Kasumi-1 (cell line): ENCODE measurements at places on chromosomes 3 and 15.

- no peak for DNase-seq
Measured at GRCh38 chr15:56699743-56700142, 33.6 kb downstream of the ZNF280D start.

- DNase-seq, result no peak
Measured at GRCh38 chr3:69240651-69241568, 118.5 kb upstream of the LMOD3 start.

DNA sequence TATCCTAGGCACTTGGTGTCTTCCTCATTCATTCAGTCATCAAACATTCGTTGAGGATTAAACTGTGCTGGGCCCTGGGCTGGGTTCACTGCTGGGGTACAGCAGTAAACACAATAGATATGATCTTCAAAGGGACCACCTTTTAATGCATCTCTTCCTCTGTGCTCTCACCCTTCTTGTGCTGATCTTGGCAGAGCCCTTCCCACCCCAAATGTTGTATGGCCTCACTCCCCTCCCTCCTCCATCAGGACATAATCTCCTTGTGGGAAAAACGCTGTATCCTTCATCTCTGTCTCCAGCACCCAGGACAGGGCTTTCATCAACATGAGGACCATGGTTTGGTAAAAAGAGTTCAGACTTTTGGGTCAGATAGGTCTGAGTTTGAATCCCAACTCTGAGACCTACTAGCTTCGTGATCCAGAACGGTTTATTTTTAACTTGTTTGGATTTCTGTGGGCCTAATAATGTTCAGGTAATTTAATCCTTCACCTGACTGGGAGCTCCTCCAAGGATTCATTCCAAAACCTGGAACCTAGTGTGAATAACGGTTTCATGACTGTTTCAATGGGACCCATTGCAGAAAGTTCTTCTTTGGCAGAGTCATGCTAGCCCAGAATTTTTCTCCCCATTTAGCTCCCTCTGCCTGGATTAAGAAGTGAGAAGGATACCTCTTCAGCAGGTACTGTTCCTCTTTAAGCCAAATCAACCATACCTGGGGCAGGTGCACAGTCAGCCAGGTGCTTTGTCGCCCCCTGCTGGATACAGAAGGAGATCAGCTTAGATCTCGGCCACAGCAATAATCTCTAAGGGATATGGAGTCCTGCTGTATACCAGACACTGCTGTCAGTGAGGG lies 5.2 kb upstream of the WNT7A start:
- peak; percentile 20 for DNase-seq

- DNase-seq, result no peak
Measured at GRCh38 chr15:80099241-80099640, 39.8 kb downstream of the ZFAND6 start.

GRCh38 chr15:73340502-73341192 lies 28.1 kb downstream of the HCN4 start:
- no peak for DNase-seq

- no peak for DNase-seq
Measured at GRCh38 chr3:15148614-15149013, 49.7 kb upstream of the RBSN start.

DNA sequence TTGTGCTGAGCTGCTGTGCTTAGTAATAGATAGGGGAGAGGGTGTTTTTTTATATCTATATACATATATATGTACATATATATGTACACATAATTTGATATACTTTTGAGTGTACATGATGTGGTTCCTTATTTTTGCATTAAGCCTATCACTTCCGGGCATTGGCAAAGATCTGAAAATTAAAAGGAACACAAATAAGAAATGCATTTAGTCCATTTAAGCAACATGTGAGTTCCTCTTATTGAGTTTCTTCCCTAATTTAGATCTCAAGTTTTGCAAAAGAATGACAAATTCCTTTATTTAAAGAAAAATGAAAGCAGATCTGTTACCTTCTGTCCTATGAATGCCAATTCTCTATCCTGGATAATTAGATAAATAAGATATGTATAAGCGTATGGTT lies 435.1 kb downstream of the LPP start:
- peak; percentile 53 for DNase-seq

- DNase-seq, result no peak
Measured at GRCh38 chr15:33111041-33111451, 83.5 kb downstream of the FMN1 start.

GRCh38 chr3:174409086-174409743 lies 449.9 kb upstream of the NAALADL2 start:
- no peak for DNase-seq

DNA sequence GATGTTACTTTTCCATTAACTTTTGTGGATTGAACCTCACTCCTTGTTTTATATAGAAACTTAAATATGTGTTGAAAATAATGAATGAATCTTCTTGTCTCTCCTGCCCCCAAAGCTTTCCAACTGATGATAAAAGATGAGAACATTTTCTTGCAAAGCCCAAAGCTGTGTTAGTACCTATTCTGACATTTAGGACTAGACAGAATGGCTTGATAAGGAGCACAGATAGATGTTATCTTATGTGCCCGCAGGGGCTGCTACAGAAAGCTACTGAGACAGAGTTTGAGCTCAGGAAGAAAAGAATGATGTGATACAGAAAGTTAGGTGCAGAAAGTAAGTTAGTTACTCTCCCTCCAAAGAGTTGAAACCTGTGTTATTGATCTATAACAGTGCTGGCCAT lies 109.4 kb upstream of the ATP11B start:
- DNase-seq, result no peak

- no peak for DNase-seq
Measured at GRCh38 chr15:101037090-101037830, 118.1 kb downstream of the LRRK1 start.

DNA sequence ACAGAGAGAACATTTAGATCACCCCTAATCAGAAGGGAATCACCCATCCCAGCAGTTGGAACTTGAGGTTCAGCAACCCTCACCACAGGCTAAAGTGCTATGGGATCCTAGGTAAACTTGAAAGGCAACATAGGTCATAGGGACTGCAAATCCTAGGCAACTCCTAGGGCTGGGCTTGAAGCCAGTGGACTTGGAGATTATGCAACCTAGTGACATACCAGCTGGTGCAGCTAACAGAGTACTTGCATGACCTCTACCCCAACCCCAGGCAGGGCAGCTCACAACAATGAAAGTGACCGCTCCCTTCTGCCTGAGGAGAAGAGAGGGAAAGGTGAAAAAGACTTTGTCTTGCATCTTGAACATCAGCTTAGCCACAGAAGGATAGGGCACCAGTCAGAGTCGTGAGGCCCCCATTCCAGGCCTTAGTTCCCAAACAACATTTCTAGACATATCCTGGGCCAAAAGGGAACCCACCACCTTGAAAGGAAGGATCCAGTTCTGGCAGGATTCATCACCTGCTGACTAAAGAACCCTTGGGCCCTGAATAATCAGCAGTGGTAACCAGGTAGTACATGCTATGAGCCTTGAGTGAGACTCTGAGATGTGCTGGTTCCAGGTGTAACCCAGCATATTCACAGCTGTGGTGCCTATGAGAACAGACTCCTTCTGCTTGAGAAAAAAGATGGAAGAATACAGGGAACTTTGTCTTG lies 37.6 kb upstream of the FBN1 start:
- DNase-seq, result no peak

GRCh38 chr15:99721896-99722295 lies 11.3 kb downstream of the LYSMD4 start:
- no peak for DNase-seq
